ENCODE measurements at places on chromosomes 3 and 15.

GRCh38 chr3:129238945-129239705 lies 10.3 kb upstream of the COPG1 start:
- no peak for DNase-seq

DNA sequence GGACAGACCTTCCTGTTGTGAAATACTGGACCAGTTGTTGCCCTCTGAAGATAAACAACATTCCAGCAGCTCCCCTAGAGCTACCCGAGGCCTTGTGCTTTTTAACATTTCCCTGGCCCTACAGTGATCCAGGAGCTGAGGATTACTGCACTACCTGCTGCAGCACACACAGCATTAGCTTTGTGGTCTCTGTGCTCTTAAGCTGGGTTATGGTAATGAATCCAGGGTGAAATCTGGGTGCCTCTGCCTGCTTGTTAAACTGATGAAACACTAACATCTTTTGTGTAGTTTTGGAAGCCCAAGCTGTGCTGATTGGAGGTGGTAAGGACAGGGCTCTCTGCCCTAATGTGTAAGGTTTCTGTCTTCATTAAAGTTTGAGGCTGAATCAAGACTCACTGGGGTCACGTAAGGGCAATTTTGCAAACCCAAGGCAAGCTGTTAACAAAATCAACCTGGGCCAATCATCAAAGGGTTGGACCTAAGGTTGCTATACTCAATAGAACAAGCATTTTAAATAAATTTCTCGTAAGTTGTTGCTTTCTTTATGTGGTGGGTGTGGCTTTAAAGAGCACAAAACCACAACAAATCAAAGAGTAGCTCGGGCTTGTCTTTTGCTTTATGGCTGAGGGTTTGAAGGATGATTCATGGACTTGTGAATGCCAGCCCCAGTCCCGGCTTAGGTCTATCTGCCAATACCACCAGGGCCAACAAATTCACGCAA lies 183.9 kb downstream of the TPRG1 start:
- DNase-seq: peak; percentile 81

- peak; percentile 56 for DNase-seq
Observed at GRCh38 chr3:55333923-55334322, 153.2 kb downstream of the WNT5A start.

- no peak for DNase-seq
Observed at GRCh38 chr3:47342151-47342550, 38.7 kb upstream of the PTPN23 start.

GRCh38 chr3:100902572-100902971 lies 90.6 kb downstream of the ABI3BP start:
- DNase-seq: peak; percentile 87

- peak; percentile 60 for DNase-seq
Observed at GRCh38 chr15:71136793-71137518, 21.7 kb downstream of the THSD4 start.

DNA sequence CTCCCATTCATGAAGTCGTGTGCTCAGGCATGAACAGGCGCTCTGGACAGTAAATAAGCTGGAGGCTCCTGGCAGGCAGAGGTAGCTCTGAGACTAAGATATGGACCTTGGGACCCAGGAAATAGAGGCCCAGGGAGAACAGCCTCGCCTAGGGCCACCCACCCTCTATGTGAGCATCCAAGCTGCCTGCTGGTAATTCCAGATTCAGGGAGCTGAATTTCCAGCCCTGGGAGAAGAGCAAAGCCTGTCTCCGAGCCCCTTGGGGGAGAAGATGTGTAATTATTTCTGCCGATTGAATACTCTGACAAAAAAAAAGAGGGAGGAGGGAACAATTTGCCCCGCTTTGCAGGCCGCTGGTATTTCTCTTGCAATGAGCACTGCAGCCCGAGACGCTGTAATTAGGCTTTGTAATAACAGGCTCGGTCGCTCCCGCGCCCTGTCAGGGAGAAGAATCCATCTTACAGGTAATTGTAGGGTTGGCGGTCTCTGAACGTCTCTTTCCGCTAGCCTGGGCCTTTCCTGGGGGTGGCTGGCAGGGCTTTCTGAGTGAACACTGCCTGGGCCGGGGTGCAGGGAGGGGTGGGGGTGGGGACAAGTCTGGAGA lies 131.5 kb downstream of the WNT7A start:
- DNase-seq: no peak

DNA sequence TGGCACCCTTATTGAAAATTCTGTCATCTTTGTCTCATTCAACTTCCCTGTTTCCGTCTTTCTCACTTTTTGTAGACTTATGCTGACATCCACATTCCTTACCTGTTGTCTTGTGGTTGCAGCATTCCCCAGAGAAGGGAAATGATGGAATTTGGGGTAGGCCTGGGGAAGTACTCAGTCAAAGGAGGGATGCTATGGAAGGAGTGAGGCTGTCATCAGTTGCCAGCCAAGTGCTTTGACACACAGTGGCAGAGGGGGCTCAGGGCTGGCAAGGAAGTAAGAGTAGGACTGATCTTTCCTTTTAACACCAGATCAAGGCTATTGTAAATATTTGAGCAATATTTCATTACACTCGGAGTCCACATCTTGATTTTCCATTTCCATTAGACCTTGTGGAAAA lies 64.4 kb downstream of the RPLP1 start:
- no peak for DNase-seq

DNA sequence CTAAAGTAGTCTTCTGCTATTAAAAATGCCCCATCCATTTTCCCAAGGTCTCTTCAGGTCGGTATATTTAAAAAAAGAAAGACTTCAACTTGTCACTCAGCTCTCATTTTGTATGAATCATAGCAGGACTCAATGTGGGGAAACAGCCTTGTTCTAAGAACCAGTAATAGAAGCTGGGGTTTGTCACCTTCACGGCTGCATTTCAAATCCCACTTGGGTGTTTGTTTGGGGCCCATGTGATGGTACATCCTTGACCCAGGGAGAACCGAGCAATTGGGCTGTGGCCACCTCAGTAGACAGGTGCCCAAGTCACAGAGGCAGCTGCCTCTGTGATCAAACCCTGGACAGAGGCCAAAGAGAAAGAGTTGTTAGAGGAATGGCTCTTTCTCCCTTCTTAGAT lies 70.3 kb upstream of the ARL8B start:
- no peak for DNase-seq

GRCh38 chr15:101171954-101172353 lies 79.9 kb downstream of the CHSY1 start:
- no peak for DNase-seq

DNA sequence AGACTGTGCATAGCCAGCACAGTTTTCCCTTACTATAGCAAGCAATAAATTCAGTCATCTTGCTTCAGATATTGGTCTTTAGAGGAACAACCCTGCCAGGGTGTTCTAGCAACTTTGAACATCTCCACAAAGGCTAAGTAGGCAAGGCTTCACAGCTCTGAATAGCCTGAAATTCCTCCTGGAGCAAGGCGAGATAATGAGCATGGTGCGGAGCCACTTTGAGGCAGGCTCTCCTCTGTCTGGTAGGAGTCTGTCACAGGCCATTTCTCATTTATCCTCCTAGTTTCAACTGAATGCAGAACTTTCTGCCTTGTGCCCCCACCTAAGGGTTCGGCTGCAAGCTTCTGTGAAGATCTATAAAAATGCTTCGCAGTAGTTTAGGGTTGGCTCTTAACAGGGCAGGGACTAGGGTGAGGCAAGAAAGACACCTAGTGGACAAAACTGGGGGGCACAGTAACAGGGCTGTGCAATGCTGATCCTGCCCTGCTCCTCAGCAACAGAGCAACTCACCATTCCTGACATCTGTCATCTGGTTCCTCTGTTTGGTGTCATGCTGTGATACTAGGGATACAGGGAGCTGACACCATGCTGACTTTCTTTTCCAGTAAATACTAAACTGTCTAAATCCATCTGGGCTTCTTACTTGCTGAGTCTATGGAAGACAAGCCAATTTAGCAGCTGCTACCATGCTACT lies 16.6 kb upstream of the EHHADH start:
- DNase-seq: peak; percentile 42

Data from EL (cell line).